Adipocyte (in vitro differentiated cells): ENCODE measurements at places on chromosomes 5 and 9.

DNA sequence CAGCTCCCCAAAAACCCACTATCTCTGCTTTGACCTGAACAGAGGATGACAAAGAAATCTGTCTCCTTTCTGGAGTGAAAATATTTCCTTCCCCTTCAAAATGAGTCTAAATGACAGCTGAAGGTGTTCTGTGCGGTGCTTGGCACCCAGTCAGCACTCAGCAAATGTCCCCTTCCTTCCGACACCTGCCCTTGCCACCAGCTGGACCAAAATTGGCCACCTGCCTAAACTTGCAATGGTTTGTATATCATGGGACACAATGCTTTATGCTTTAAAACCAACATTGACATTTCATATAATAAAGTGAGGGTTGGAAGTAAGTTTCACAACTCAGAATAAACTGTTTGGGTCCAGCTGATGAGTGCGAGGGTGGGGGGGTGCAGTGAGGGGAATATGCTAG lies 7.5 kb upstream of the TTC1 start:
- DNase-seq: no peak

GRCh38 chr9:114805670-114806525 lies at the start of gene TNFSF15:
Gene TNFSF15 (minus strand): TSS chr9:114806039. CDS start chr9:114806012, 27 bp downstream.
- peak; percentile 41 for DNase-seq

DNA sequence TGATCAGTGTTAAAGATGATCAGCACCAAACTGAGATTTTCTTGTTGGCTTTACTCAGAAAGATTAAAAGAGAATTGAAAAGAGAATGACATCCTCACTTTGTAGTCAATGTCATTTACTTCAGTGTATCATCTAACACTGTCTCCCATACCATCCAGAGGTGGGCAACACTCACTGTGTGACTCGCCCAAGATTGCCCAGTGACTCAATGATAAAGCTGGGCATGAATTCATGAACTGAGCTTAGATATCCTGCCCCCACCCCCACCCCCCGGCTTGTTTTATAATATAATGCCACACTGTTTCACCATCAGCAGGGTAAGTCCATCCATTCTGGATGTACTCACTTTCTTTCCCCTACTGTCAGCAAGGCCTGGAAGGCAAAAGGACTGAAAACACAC lies 242.2 kb downstream of the FAM114A2 start:
- no peak for DNase-seq

DNA sequence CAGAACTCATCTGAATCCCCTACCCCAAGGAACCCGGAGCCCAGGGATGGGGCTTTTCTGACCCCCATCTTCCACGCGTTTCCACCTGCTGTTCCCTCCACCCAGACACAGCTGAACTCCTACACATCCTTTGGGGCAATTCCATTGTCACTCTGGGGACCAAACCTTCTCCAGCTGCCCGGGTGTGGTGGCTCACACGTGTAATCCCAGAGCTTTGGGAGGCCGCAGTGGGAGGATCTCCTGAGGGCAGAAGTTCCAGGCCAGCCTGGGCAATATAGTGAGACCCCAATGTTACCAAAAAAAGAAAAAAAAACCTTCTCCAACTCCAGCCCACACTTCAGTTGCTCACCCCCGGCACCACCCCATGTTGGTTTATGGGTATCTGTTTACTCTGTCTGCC lies 8.1 kb downstream of the EPB41L4B start:
- no peak for DNase-seq

DNA sequence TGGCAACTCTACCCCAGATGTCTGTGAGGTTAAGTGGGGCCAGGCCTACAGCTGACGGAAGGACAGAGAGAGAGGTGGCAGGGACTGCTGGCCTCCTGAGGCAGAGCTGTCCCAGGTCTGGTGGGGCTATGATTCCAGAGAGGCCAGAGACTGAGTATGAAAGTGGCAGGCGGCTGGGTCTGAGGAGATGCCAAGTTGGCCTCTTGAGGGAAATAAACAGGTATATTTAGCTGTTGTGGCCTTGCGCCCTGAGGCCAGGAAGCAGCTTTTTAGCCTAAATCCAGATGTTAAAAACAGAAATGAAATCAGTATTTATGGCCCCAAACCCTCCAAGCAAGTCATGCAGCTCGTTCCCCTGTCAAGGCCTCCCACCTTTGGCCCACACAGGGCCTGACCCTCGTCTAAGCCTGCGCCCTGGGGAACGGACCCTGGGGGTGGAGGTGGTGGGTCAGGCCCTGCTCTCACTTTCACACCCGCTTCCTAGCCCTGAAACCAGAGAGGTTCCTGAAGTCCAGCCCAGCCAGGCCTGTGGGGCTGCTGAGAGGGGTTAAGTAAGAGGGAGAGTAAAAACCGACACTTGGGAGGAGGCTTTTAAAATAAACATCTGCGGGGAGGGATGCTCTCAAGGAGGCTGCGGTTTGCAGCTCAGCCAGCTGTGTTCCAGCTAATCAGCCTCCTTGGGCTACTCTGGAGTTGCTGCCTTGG lies 18.7 kb downstream of the PCDHGC5 start:
- peak; percentile 92 for DNase-seq

DNA sequence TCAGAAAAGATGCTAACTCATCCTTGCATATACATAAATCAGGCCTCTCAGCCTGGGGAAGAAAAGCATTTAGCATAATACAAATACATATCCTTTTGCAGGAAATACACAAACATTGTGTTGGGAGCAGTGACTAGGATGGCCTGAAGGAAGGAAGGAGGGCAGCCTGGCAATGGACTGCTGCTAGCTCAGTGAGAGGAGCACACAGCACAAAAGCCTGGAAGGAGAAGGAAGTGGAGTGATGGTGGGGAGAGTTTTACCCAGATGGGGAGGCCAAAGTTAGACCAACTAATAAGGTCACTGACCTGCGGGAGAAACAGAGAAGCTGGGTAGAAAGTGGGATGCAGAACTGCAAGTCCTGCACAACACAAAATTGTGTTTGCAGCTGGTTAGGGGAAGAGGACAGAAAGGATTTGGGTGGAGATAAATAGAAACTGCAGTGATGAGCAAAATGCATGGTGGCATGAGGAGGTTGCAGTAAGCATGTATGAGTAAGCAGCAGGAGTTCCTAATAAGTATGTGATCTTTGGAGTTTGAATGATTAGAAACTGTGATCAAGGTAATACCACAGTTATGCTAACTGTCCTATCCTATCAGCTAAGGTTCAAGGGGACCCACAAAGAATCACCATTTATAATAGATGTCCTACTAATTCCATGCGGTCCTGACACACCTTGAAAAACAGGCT lies 39.5 kb downstream of the SEMA6A start:
- no peak for DNase-seq

DNA sequence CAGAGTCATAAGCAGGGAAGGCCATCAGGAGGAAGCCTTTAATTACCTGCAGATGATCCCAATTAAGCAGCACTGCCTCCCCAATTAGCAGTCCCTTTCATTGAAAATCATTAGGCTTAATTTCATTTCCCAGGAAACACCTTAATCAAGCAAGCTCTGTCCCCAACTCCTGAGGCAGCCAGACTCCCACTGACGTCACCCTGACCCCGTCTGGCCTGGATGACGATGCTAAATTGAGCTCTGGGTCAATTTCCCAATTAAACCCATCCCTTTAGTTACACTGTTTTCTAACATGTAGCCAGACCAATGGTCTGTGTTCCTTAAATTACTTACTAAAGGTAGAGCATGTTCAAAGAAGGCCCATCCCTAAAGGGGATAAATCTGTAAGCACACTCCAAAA lies 84.0 kb upstream of the SPOCK1 start:
- DNase-seq: no peak

- no peak for DNase-seq
These were observed 209.3 kb downstream of the DAB2IP start for GRCh38 chr9:121860744-121861143.

GRCh38 chr5:131375351-131375750 lies 111.5 kb downstream of the CDC42SE2 start:
- no peak for DNase-seq

DNA sequence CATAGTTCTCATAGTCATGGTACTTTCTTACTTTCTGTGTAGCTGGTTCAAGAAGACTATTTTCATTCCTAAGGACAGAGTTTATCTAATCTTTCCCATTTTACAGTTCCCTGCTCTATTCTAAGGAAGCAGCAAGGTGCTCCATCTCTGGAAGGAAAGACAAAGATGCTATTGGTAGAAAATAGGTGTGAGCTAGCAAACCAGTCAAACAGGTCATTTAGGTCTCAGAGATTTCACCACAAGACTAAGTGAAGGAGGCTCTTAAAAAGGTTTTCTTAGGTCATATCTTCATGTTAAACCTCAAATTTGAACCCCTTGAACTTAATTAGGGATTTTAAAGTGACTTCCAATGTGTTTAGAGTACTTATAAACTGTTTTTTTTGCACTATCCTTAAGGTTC lies 62.6 kb downstream of the ADAMTSL1 start:
- no peak for DNase-seq

- peak; percentile 73 for DNase-seq
These were observed 417 bp downstream of the SRD5A1 start for GRCh38 chr5:6633469-6634245.

GRCh38 chr5:145218019-145218418 lies 617.1 kb downstream of the PRELID2 start:
- DNase-seq: no peak

DNA sequence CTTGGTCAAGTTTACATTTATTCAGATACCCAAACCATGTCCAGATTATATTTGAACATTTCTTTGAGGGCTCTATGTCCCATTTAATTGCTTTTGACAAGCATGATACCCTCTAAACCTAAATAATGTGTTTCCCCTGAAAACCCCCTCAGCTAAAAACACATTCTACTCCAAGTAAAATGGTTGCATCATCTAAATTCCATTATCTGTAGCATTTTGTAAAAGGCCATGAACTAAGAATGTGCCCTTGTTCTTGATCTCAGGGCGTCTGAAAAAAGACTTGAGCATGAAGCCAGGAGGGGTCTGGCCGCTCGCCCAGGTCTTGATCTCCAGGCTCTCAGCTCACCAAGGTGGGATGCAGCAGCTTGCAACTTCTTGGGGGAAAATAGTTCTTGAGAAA lies 53.5 kb upstream of the ERCC6L2 start:
- DNase-seq: peak; percentile 45

DNA sequence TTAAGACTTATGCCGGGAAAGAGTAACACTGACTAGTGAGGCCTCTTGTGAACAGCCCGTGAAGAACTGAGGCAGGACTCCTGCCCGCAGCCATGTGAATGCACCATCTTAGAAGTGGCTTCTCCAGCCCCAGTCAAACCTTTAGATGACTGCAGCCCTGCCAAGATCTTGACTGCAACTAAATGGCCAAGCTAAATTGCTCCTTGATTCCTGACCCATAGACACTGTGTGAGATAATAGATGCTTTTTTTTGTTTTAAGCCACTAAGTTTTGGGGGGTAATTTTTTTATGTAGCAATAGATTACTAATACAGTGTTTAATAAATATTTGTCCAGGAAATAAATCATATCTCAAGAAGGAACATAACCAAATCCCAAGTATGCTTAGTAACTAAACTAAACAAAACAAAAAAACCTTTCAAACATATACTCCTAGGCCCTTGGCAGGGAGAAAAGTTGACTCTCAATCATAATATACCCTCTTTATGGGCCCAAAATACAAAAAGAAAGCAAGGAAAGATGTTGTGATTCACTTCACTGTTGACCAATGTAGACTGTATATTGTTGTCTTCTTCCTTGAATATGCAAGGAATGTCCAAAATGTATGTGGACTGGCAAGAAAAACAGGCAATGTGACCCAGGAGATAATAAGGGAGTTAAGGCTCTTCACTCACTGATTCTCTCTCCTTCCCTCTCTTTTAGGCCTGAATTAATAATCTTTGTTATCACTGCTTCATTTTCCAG lies 79.7 kb upstream of the ZNF366 start:
- peak; percentile 48 for DNase-seq
